ENCODE measurements at places on chromosomes 7 and 10. TPM values are rescaled to one million over a fixed set of nuclear protein-coding genes. Genes with fewer than 3 reads are reported as not detected.

The GJD4 gene
- total RNA-seq, result 1.2 TPM

- no peaks in the 10 kb centered on the region for H3K36me3 ChIP-seq
- DNase-seq, result no peak
- no peaks in the 10 kb centered on the region for H3K27me3 ChIP-seq
- no peak overlapping the region for H3K4me3 ChIP-seq
- peak overlapping the region; percentile 30 for H3K27ac ChIP-seq
- H3K4me1 ChIP-seq, result peaks cover 30% of the 10 kb centered on the region
These were observed 2.2 kb upstream of the ADIRF start for GRCh38 chr10:86965986-86966654.

- no peak overlapping the region for H3K27ac ChIP-seq
- H3K4me3 ChIP-seq, result no peak overlapping the region
- no peaks in the 10 kb centered on the region for H3K4me1 ChIP-seq
- no peaks in the 10 kb centered on the region for H3K36me3 ChIP-seq
- DNase-seq, result no peak
- no peaks in the 10 kb centered on the region for H3K27me3 ChIP-seq
These were observed 35.8 kb upstream of the COBL start for GRCh38 chr7:51352174-51353100.

DNA sequence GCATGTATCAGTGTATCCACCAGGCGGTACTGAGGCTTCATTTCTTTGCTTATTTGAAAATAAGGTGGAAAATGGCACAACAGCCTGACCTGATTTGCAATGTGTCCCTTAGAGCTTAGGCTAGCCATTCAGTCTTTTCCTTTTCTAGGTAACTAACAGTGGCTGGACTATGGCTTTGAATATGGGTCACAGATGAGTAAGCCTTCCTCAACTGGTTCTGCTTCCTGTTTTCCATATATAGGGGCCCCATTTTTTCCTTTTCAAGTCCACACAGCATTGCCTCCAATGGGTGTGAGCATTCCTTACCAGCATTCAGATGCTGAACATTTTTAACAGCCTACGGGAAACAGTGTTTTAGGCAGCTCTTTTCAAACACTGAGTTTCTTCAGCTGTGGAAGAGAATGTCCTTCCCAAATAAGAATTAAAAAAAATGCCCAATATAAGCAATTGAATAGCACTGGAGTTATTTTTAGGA, 3.9 kb upstream of the ITGB1 start:
- no peak overlapping the region for H3K27ac ChIP-seq
- H3K4me3 ChIP-seq, result no peak overlapping the region
- no peak for DNase-seq
- H3K36me3 ChIP-seq, result 0 out of 2 replicates have a peak, but pooled peaks cover 4% of the 10 kb centered on the region
- peaks cover 25% of the 10 kb centered on the region for H3K4me1 ChIP-seq
- H3K27me3 ChIP-seq, result no peaks in the 10 kb centered on the region

GRCh38 chr10:54081950-54082349, 719.1 kb downstream of the PCDH15 start:
- H3K4me3 ChIP-seq, result no peak overlapping the region
- no peak overlapping the region for H3K27ac ChIP-seq
- H3K4me1 ChIP-seq, result no peaks in the 10 kb centered on the region
- H3K36me3 ChIP-seq, result no peaks in the 10 kb centered on the region

The ECHDC3 gene
- not detected for total RNA-seq

DNA sequence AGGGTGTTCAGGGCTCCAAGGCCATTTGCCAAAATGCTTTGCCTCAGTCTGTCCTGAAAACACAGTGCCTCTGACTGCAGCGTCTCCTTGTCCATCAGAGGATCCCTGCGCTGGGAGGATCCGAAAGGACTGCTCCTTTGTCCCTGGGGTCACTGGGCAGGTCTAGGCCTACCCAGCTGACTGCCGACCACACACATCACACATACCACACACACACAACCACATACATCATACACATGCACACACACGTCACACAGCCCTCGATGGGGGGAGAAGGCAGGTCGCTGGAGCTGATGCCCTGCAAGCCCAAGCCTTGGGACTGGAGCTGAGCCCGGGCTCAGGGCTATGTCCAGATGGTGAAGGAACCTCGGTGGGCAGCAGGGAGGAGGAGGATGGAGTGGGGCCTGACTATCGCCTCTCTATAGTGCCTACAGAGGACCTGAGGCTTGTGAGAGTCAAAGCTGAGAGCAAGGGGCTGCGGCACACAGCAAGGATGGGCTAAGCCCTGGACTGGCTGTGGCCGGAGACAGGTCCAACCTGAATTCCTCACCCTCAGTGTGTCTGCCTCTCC, 29.1 kb downstream of the GPRIN2 start:
- DNase-seq, result no peak
- no peaks in the 10 kb centered on the region for H3K36me3 ChIP-seq
- H3K27me3 ChIP-seq, result no peaks in the 10 kb centered on the region

- peak within 1 kb of the TSS; percentile 87 for H3K27ac ChIP-seq
- H3K4me1 ChIP-seq, result peaks cover 7% of the 10 kb centered on the region
- H3K27me3 ChIP-seq, result no peaks in the 10 kb centered on the region
These were observed at the start of gene PGAM1 for GRCh38 chr10:97425964-97426775. PGAM1 (plus strand) TSS chr10:97426191; CDS start chr10:97426308, 117 bp downstream.

DNA sequence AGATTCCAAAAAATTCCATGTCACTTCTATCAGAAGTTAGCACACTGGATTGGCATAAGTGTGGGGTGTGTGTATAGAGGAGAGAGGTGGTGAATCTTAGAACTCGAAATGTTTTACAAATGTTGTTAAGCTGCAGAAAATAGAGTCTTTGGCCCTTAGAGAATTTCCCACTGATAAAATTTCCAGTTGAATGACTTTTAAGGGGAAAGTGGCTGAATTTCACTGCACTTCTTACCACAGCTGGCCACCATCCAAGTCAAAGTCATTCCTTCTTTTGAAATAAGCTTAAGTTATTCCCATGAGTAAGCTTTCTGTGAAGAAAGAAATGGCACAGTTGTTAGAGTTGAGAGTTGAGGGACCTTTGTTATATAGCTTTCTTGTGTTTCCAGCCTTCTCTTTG, 13.9 kb downstream of the VCL start:
- no peak overlapping the region for H3K4me3 ChIP-seq
- H3K27me3 ChIP-seq, result no peaks in the 10 kb centered on the region
- DNase-seq, result peak; percentile 89
- H3K27ac ChIP-seq, result no peak overlapping the region
- peaks cover 4% of the 10 kb centered on the region for H3K36me3 ChIP-seq

- no peaks in the 10 kb centered on the region for H3K36me3 ChIP-seq
- no peaks in the 10 kb centered on the region for H3K27me3 ChIP-seq
- no peak overlapping the region for H3K4me3 ChIP-seq
- no peak overlapping the region for H3K27ac ChIP-seq
These were observed 41.6 kb upstream of the FHIP2A start for GRCh38 chr10:114779803-114780576.

- no peak overlapping the region for H3K27ac ChIP-seq
- H3K4me1 ChIP-seq, result peaks cover 4% of the 10 kb centered on the region
- peaks cover 13% of the 10 kb centered on the region for H3K27me3 ChIP-seq
- no peaks in the 10 kb centered on the region for H3K36me3 ChIP-seq
- no peak for DNase-seq
These were observed 2.3 kb downstream of the VPS37D start for GRCh38 chr7:73669858-73670385.

GRCh38 chr10:13945390-13946208, 358.8 kb downstream of the PRPF18 start:
- DNase-seq, result no peak
- H3K27ac ChIP-seq, result no peak overlapping the region
- H3K4me3 ChIP-seq, result no peak overlapping the region
- H3K27me3 ChIP-seq, result no peaks in the 10 kb centered on the region
- no peaks in the 10 kb centered on the region for H3K36me3 ChIP-seq

The NAT16 gene
- not detected for total RNA-seq

The RBM33 gene
- total RNA-seq, result 38.7 TPM
